SW 1271 (cell line): ENCODE measurements at places on chromosomes 11 and 22.

DNA sequence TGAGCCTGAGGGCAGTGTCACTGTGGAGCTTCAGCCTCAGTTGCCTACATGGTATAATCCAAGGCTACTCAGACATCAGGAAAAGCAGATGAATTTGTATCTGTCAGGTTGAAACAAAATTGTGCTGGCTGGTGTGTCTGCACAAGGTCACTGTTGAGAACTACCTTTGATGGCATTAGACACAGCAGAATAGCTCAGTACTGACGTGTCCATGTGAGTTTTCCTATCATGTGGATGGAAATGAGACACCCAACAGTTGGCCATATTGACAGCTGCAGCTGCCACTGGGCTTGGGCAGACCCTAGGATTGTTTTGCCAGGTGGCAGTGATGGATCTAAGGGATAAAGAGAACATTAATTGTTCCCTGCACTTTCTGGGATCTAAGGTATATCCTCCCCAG lies 15.8 kb downstream of the CCDC134 start:
- DNase-seq, result no peak

GRCh38 chr11:122154994-122155393 lies 39.0 kb upstream of the BLID start:
- DNase-seq, result no peak

GRCh38 chr11:88206751-88207150 lies 31.5 kb upstream of the RAB38 start:
- DNase-seq, result no peak

GRCh38 chr22:23831781-23832180 lies 7.0 kb downstream of the DERL3 start:
- DNase-seq, result no peak

DNA sequence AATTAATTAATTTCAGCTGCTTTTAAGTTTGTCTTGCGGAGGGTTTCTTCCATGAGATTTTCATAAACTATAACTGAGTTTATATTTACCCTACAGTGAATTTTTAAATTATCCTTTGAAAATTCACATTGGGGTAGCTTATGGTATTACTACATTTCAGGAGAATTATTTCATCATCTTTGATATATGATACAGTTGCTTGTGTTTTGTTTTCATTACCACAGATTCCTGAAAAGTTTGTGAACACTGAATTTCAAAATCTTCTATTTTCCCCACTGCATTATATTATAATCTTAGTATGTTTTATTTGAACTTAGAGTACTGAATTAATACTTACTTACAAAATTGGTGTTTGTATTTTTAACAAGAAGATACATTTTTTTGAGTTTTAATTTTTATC lies 24.4 kb downstream of the METTL15 start:
- no peak for DNase-seq

- no peak for DNase-seq
These were observed 48.1 kb upstream of the TOP3B start for GRCh38 chr22:22030493-22031182.

GRCh38 chr11:2451916-2452315 lies 7.1 kb downstream of the KCNQ1 start:
- DNase-seq, result no peak

DNA sequence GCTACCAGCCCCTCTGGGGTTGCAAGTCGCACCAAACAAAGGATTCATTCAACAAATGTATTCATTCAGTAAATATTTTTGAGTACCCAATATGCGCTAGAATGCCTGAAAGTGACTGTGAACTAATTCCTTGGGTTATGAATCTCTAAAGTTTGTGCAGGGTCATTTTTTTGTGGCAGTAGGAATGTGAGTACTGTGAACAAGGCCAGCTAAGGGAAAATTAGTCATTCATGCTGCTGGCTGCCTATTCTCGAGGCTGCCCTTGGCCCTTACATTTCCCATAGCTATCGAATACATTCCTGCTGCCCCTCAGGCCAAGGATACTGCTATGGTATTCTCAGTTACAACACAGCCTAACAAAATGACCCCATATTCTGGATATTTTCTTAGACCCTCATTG lies 141.6 kb downstream of the TRPC6 start:
- no peak for DNase-seq

DNA sequence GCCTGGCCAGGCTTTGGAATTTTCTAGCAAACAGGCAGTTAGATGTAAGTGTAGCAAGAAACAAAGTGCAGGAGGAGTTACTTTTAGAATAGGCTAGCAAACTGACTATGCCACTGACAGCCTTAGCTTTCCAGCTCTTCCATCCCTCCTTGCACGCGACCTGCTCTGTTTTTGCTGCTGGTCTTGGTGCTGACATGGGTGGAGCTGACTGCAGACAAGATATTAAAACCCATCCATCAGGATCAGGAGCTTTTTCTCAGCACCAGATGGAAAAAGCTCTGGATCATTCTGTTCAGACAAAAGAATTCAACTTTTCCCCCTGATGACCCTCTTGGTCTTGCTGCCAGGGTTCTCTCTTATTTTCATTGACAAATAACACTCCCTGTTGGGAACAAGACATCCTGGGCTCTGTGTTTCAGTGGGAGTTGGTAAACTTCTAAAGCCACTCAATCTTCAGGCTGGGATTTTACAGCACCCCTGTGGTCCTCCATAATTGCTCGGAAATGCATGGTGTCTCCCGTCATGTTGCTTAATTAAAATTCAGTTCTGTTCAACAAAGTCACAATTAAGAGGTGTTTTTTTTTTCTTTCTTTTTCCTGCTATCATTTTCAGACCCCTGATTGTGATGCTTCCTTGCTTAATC lies 240.0 kb upstream of the LARGE1 start:
- DNase-seq, result no peak

DNA sequence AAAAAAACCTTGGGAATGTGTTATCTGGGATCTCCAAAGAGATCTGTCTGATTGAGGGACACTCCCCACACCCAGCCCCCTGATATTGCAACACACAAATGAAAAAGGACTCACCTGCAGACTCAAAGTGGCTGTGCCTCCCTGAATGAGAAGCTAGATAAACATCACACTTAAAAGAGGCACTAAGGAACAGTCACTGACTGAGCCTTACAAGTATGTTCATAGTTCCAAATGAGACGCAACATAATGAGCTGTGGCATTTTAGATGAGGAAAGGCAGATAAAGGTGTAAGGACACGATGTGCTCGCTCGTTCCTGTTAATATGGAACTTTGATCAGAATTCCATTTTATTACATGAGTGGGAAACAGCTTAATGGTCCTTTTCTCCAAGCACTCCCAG lies 21.0 kb upstream of the CFAP300 start:
- DNase-seq, result no peak

GRCh38 chr11:131099013-131099412 lies 182.7 kb upstream of the SNX19 start:
- DNase-seq, result peak; percentile 3

- no peak for DNase-seq
These were observed 14.1 kb downstream of the CAPRIN1 start for GRCh38 chr11:34065505-34066203.

- DNase-seq, result no peak
These were observed 17.1 kb downstream of the TOM1 start for GRCh38 chr22:35316751-35317150.

GRCh38 chr11:121500275-121500674 lies 47.5 kb upstream of the SORL1-AS1 start:
- no peak for DNase-seq

- no peak for DNase-seq
These were observed 2.3 kb downstream of the CASTOR1 start for GRCh38 chr22:30286813-30287647.

DNA sequence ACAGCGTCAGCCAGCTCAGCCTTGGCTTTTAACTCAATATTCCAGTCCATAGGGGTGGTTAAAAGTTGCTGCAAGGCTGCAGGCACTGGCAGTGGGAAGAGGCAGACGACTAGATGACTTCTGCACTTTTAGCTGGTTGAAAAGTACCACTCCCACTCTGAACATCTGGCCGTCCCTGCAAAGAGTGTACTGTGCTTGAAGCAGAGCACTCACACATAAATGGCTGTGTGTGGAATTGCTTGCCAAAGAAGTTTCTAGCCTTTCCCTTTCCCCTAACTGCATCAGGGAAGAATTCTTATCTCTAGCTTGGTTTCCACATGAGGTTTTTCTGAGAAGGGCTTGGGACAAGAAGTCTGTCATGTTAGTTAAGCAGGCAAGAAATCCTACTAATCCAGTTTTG lies 5.1 kb upstream of the PHLDB1 start:
- no peak for DNase-seq

- DNase-seq, result no peak
These were observed 5.9 kb upstream of the ADORA2A start for GRCh38 chr22:24421428-24421931.

DNA sequence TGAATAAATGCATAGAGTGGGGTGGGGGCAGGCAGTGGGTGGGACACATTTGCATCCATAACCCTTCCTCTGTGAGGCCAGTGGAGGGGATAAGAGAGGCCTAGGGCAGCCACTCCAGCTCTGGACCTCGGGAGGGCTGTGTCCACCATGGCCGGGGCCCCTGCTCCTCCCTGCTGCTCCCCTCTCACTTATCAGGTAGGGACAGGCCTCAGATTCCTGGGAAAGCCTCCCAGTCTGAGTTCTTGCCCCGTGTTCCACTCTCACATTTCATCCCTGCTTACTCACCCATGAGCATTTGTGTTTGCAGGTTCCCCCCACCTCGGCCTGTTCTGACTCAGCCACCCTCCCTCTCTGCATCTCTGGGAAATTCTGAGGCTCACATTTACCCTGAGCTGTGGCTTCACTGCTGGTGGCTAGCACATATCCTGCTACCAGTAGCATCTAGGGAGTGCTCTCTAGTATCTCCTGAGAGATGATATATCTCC lies 128.7 kb upstream of the TOP3B start:
- DNase-seq, result no peak

- DNase-seq, result no peak
These were observed 636.7 kb downstream of the TBC1D22A start for GRCh38 chr22:47398921-47399790.
